Activated CD4-positive, alpha-beta T cell treated with anti-CD3 and anti-CD28 coated beads, Interleukin-2, amount 50 U/mL, for 16 hours (primary cell): ENCODE measurements at places on chromosomes 7 and 10.

- no peak for DNase-seq
These were observed 90.4 kb upstream of the BMPER start for GRCh38 chr7:33814936-33815335.

- peak; percentile 84 for DNase-seq
These were observed at the start of gene CUL1 for GRCh38 chr7:148698397-148699023. TSS of gene CUL1 (plus strand) at chr7:148698903. CDS start at chr7:148730123, 31,220 bp downstream.

GRCh38 chr10:122421054-122421625, 33.3 kb upstream of the ARMS2 start:
- DNase-seq: no peak

DNA sequence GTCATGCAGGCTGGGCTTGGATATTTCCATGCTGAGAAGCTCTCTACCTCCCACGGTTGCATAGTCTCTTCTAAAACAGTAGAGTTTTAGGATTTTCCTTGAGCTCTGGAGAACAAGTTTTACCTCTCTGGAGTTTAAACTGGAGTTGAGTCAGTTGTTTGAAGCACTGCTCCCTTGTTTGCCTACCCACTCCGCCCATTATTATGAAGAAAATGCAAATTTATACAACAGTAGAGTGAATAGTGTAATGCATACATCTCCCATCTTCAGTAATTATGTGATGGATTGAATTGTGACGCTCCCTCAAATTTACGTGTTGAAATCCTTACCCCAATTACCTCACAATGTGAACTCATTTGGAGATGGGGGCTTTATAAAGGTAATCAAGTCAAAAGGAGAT, 17.2 kb downstream of the EMX2 start:
- DNase-seq: no peak
